ENCODE measurements at places on chromosomes 1 and 21. TPM values are rescaled to one million over a fixed set of nuclear protein-coding genes. Genes with fewer than 3 reads are reported as not detected.
A peak's percentile ranks its signal among the peaks of the same experiment; 100 is the strongest.

GRCh38 chr1:36787312-36787913 is 246.9 kb downstream of the GRIK3 start:
- H3K27me3 ChIP-seq = peaks cover 18% of the 10 kb centered on the region
- H3K27ac ChIP-seq = no peak overlapping the region
- DNase-seq = no peak
- no peak overlapping the region for H3K4me3 ChIP-seq
- no peaks in the 10 kb centered on the region for H3K4me1 ChIP-seq
- no peaks in the 10 kb centered on the region for H3K36me3 ChIP-seq

DNA sequence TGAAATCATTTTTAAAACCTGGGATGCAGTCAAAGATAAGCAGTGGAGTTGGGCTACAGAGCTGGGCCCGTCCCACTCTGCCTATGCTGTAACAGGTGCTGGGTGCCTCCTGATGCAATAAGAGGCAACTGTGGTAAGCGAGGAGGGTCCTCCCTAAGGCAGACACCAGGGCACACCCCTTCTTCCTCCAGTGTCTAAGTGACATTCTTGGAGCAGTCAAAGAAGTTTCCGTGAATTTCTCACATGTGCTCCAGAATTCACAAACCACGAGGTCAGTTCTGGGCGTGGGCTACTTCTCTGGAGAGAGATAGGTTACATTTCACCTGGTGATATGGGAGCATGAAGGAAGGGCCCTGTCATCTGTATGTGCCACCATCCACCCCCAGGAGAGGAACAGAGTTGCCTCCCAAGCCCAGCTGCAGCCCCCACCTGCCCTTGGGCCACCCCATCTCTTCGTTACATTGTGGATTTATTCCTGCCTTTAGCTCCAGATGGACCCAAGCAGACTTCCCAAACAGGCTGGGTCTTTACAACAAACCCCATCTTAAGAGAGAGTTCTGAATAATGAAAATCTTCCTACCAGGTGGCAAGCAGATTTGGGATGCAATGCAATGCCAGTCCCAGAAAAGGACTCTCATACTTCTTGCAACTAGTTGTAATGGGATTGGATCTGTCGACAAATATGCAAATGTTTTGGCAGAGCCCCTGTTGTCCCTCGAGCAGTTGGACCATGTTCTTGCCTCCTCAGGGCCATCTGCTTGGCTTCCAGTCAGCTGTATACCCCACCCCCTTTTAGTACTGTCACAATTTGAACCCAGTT is 82.5 kb upstream of the CNTN2 start:
- DNase-seq = no peak
- no peaks in the 10 kb centered on the region for H3K36me3 ChIP-seq
- no peaks in the 10 kb centered on the region for H3K4me1 ChIP-seq
- no peak overlapping the region for H3K4me3 ChIP-seq

- H3K4me3 ChIP-seq = no peak overlapping the region
- DNase-seq = no peak
- peaks cover 12% of the 10 kb centered on the region for H3K4me1 ChIP-seq
- no peaks in the 10 kb centered on the region for H3K27me3 ChIP-seq
- no peak overlapping the region for H3K27ac ChIP-seq
- no peaks in the 10 kb centered on the region for H3K36me3 ChIP-seq
Measured at GRCh38 chr1:33384040-33384812, 46.7 kb downstream of the PHC2 start.

DNA sequence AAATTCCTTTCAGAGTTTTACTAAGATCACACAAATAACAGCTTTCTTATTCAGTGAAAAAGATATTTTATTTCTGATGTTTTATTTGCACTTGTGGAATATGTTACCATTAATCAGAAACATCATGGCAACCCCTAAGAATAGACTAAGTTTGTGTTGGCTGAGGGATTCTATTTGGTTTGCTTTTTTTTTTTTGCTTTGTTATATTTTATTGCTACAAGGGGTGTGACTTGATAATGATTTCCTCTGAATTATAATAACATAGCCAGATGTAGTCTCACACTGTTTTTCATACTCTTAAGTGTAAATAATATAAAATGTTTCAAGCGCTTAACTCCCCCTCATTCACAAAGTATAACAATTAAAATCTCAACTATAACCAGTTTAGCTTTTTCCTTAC is 20.0 kb downstream of the GLRX2 start:
- DNase-seq = no peak
- no peak overlapping the region for H3K4me3 ChIP-seq
- no peaks in the 10 kb centered on the region for H3K4me1 ChIP-seq
- H3K27me3 ChIP-seq = no peaks in the 10 kb centered on the region
- H3K36me3 ChIP-seq = peaks cover 39% of the 10 kb centered on the region

GRCh38 chr1:150875197-150876118 is 941 bp downstream of the ARNT start:
- H3K27me3 ChIP-seq = no peaks in the 10 kb centered on the region
- H3K36me3 ChIP-seq = no peaks in the 10 kb centered on the region
- H3K4me1 ChIP-seq = peaks cover 25% of the 10 kb centered on the region
- H3K27ac ChIP-seq = peak overlapping the region; percentile 96
- peak; percentile 17 for DNase-seq

- peak overlapping the region; percentile 9 for H3K27ac ChIP-seq
- no peak overlapping the region for H3K4me3 ChIP-seq
- peaks cover 17% of the 10 kb centered on the region for H3K27me3 ChIP-seq
- peak; percentile 85 for DNase-seq
- H3K36me3 ChIP-seq = no peaks in the 10 kb centered on the region
Measured at GRCh38 chr1:3423245-3423829, 31.1 kb upstream of the ARHGEF16 start.

DNA sequence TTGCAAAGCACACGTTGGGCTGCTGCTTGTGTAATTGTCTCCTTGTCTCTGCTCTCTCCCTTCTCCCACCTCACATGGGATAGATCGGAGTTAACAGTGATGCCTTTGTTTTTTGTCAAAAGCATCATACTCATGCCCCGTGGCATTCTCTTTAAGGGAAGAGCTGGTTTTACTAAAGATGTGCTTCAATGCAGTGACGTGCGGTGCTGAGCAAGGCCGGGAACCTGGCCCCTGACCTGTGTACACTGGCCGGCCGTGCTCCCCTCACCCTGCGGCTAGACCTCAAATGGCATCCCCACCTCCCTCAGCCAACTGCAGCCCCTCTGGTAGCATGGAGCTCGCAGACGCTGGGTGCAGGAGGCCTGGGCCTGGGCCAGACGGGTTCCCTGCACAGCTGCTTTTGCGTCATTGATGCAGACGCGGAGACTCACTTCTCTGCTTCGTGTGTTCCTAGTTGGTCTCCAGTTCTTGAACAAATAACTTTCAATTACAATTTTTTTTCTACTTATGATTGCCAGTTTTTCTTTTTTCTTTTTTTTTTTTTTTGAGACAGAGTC is 19.9 kb downstream of the AGPAT3 start:
- peaks cover 9% of the 10 kb centered on the region for H3K4me1 ChIP-seq
- H3K4me3 ChIP-seq = no peak overlapping the region
- peak overlapping the region; percentile 75 for H3K27ac ChIP-seq
- no peaks in the 10 kb centered on the region for H3K27me3 ChIP-seq
- no peak for DNase-seq

GRCh38 chr1:30768830-30769718 is 11.5 kb upstream of the LAPTM5 start:
- H3K36me3 ChIP-seq = no peaks in the 10 kb centered on the region
- no peak overlapping the region for H3K4me3 ChIP-seq

DNA sequence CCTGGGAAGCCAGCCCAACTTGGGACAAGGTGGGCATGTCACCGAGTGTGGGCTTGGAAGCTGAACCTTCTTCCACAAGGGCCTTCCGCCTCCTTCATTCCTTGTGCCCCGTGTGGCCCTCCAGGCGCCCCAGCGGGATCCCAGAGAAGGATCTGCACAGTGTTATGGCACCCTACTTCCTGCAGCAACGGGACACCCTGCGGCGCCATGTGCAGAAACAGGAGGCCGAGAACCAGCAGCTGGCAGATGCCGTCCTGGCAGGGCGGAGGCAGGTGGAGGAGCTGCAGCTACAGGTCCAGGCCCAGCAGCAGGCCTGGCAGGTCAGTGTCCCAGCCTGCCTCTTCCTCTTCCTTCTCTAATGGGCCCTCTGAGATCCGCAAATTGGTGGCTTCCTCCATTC is 5.8 kb upstream of the BGLAP start:
- no peak overlapping the region for H3K4me3 ChIP-seq
- H3K27ac ChIP-seq = no peak overlapping the region
- no peaks in the 10 kb centered on the region for H3K27me3 ChIP-seq
- DNase-seq = no peak

DNA sequence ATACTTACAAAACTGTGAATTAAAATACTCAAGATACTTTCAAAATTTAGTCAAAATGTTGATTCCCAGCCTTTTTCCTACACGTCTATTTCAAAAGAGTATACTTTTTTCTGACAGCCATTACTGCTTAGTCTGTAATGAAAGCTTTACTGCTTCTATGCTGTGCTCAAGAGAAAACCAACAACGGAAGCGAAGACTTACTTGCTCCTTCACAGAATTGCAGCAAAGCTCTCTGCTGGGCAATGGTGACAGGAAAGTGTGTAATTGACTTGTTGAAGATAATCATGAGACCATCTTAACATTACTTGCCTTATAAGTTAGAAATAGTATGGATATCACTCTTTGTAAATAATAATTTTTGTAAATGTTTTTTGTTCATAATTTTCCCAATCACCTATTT is 1.7 kb upstream of the DYNLT5 start:
- no peak overlapping the region for H3K4me3 ChIP-seq
- peaks cover 32% of the 10 kb centered on the region for H3K27me3 ChIP-seq
- H3K36me3 ChIP-seq = no peaks in the 10 kb centered on the region
- H3K4me1 ChIP-seq = peaks cover 6% of the 10 kb centered on the region

GRCh38 chr1:88595355-88596002 is 88.6 kb upstream of the PKN2 start:
- no peak overlapping the region for H3K4me3 ChIP-seq
- no peaks in the 10 kb centered on the region for H3K4me1 ChIP-seq
- DNase-seq = no peak
- no peaks in the 10 kb centered on the region for H3K27me3 ChIP-seq
- no peaks in the 10 kb centered on the region for H3K36me3 ChIP-seq
- H3K27ac ChIP-seq = no peak overlapping the region

DNA sequence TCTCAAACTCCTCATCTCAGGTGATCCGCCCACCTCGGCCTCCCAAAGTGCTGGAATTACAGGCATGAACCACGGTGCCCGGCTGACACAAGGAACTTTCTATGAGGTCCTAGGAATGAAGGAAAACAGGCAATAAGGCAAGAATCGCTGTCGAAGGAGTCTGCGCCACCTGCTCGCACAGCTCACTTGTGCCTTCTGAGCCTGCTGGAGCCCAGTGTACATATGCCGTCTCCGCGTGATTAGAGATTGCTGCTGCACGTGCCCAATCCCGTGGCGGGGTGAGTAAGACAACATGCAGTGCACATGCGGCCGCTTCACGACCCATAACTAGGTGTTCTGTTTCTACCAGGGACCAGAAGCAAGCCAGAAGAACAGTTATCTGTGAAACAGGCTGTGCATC is 24.3 kb downstream of the H3-3A start:
- H3K27ac ChIP-seq = no peak overlapping the region
- peaks cover 11% of the 10 kb centered on the region for H3K4me1 ChIP-seq
- H3K4me3 ChIP-seq = no peak overlapping the region
- H3K36me3 ChIP-seq = no peaks in the 10 kb centered on the region

GRCh38 chr1:155698382-155699038 is 9.6 kb downstream of the DAP3 start:
- H3K4me1 ChIP-seq = no peaks in the 10 kb centered on the region
- H3K27me3 ChIP-seq = no peaks in the 10 kb centered on the region
- H3K4me3 ChIP-seq = no peak overlapping the region
- no peak for DNase-seq

GRCh38 chr1:190579552-190580193 is 102.0 kb upstream of the BRINP3 start:
- H3K27me3 ChIP-seq = no peaks in the 10 kb centered on the region
- no peaks in the 10 kb centered on the region for H3K4me1 ChIP-seq
- no peaks in the 10 kb centered on the region for H3K36me3 ChIP-seq
- H3K4me3 ChIP-seq = no peak overlapping the region
- no peak overlapping the region for H3K27ac ChIP-seq

DNA sequence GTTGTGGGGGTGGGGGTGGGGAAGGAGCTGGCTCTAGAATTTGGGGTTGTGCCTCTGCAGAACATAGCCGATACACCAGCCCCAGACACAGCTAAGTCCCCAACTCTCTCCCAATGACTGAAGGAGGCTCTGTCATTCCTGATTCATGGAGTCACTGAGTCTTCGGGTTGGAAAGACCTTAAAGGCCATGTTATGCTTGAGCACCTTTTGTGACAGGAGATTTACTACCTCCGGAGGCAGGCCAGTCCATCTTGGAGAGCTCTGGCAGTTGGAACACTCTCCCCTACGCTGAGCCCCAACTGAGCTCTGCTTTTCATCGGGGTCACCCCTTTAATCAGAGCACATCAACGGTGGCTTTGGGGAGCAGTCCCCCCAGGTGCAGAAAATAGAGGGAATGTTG is 284.4 kb upstream of the GJB5 start:
- no peak overlapping the region for H3K27ac ChIP-seq
- peaks cover 9% of the 10 kb centered on the region for H3K27me3 ChIP-seq
- no peak for DNase-seq
- no peaks in the 10 kb centered on the region for H3K4me1 ChIP-seq

- peak; percentile 54 for DNase-seq
- H3K27me3 ChIP-seq = no peaks in the 10 kb centered on the region
- H3K36me3 ChIP-seq = no peaks in the 10 kb centered on the region
- H3K27ac ChIP-seq = no peak overlapping the region
Measured at GRCh38 chr1:47536646-47537118, 98.8 kb downstream of the FOXD2 start.

DNA sequence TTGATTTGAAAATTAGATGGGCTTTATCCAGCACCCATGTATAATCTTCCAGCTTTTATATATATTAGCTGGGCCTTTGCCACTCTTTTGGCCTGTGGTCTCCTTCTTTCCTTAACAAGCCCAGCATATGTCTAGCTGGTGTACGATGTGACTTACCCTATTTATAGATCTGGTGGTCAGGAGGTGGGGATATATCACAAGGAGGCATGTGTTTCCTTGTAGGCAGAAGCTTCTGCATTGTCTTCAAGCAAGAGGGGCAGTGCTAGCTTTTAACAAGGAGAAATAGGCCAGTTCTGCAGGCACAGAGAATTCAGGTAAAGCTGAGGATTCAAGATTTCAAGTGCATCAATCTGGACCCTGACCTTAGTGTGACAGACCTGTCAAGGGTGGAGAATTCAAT is 38.0 kb upstream of the DNASE2B start:
- peaks cover under 1% of the 10 kb centered on the region for H3K4me1 ChIP-seq
- no peaks in the 10 kb centered on the region for H3K36me3 ChIP-seq
- H3K27me3 ChIP-seq = no peaks in the 10 kb centered on the region
- H3K4me3 ChIP-seq = no peak overlapping the region
- H3K27ac ChIP-seq = no peak overlapping the region

- no peak overlapping the region for H3K4me3 ChIP-seq
- peaks cover 35% of the 10 kb centered on the region for H3K4me1 ChIP-seq
- H3K36me3 ChIP-seq = peaks cover 15% of the 10 kb centered on the region
- DNase-seq = no peak
- no peaks in the 10 kb centered on the region for H3K27me3 ChIP-seq
Measured at GRCh38 chr1:244053831-244054230, 2.7 kb downstream of the ZBTB18 start.

Gene GLIS1
- 0.27 TPM for total RNA-seq

Gene SMCP
- not detected for total RNA-seq

Gene FMN2
- total RNA-seq = 3.6 TPM

Gene C1orf210
- 51.8 TPM for total RNA-seq

Gene KRTAP19-3
- total RNA-seq = not detected

Gene TAL1
- 3.0 TPM for total RNA-seq

Data from transverse colon (tissue), 4 donors.